ENCODE measurements at places on chromosomes 12 and 14.
A peak's percentile ranks its signal among the peaks of the same experiment; 100 is the strongest.

DNA sequence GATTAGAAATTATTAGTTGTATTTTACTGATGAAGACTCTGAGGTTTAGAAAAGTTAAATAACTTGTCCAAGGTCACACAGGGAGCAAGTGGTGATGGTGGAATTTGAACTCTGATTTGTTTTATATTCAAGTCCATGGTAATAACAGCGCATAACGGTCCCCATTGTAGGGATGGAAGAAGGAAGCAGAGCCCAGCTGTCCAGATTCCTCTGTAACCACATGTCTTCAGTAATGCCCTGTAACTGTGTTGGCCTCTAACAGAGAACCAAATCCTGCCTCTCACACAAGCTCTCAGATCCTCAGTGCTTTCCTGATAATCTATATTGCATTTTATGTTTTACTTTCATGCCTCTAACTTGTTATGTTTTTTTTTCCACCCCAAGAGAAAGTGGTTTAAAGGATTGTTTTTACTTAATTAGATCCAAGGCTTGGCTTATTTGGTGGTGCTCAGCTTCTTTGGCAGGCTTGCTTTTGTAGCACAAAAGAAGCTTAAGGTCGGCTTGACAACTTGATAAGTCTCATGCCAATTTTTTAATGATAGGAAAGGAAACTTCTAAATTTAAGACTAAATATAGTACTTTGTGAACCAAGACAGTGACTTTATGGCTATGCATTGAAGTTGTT is 105.1 kb upstream of the SEL1L start:
- no peak for DNase-seq

DNA sequence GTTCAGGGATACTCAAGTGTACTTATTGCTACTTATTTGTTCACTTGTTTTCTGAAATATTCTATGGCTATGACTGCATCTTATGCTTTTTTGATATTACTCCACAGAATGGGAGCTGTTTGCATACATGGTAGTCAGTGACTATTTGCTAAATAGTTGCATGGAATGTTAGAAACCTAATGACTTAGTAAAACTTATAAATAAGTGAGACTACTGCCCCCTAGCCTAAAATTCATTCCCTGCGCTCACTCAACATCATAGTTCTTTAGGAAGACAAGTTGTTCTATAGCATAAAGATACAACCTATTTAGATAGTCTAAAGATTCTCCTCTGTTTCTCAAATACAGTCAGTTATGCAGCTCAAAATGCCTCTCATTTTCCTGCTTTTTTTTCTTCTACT is 305.5 kb downstream of the CEP128 start:
- DNase-seq, result no peak

DNA sequence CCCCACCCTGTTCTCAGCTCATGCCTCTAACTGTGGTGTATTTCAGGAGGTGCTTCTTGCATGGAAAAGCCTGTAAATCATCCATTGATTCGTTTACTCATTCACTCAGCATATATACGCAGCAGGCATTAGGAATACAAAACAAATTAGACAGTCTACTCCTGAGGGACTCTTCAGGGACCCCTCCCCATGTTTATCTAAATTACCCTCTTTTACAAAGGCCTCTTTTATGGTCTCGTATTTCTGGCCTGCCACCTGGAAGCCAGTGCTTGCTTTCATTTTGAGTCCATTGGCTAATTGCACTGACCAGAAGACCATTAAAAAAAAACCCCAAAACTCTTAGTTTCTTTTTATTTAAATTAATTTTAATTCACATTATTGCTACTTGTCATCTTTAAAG is 134.4 kb downstream of the DACT1 start:
- no peak for DNase-seq

GRCh38 chr14:80047761-80048160 is 163.5 kb downstream of the DIO2 start:
- DNase-seq, result peak; percentile 79

- DNase-seq, result no peak
These were observed 7.0 kb downstream of the KLHL28 start for GRCh38 chr14:44954750-44955149.

DNA sequence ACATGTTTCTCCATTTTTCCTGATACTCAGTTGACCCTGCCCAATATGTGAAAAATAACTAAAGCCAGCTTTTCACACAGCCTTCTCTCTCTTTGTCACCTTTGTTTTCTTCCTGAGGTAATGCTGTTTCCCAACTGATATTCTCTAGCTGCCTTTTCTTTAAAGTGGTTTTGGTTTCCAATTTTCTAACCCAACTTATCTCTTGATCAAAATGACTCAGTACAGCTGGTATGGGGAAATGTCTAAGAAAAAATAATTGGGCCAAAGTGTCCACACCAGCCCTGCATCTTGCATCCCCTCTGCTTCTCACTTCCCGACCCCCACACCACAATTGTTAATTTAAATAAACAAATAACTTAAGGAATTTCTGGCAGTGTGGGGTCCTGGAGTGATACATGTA is 193.8 kb downstream of the SYT1 start:
- DNase-seq, result no peak

DNA sequence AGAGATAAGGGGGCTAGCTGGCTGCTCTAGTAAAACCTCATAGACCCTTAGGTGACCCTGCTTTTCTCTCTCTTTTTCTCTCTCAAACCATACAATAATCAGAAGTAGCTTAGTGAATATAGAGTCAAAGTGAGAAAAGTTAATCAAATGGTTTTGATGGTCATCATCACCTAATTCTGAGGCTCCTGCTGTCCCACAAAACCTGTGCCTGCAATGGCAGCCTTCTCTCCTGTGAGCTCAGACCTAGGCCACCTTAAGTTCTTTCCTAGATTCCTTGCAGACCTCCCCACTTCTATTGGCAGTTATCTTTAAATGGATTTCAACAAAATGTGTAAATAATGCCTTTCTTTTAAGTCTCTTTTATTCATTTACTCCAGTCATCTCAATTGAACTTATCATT is 1.5 kb upstream of the RPAP3 start:
- no peak for DNase-seq

DNA sequence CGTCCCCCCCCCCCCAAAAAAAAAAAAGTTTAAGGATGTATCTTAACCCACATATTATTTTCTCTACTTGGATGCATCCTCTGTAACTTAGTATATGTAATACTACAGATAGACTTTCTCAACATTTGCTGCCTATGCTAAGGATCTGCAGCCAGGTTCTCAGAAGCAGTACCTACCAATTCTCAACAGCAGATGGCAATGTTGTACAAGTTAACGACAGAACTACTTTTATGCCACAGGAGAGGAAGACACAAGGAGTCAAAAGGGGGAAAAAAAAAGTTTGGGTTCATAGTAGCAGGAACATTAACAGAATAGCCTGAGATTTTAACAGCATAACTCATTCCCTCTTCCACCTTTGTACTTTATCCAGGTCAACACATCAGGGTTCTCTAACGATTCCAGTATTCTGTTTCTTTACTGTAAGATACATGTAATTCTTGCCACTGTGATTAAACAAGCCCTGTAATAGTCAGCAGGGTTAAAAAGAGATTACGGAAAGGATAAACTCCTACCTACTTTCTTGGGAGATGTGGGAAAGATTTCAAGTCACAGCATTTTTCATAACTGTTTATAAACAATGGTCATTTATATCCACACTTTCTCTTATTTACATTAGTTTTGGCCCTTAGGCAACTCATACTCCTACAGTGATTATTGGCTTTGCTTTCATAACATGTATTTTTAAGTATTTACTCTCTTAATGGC is 5.7 kb upstream of the NEK9 start:
- DNase-seq, result peak; percentile 64

DNA sequence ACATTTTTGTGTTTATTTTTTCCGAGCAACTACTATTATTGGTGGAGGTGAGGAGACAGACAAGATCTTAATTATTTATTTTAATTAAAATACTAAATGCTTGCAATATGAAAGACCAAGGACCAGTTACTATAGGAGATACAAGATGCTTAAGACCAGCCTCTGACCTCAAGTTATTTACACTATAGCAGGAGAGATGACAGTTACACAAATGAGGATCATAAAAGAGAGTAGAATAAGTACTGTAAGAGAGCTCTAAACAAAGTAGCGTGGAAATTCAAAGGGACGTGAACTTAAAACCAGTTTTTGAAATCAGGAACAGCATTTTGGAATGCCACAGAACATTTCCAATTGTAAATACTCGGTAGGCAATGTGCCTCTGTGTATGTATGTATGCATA is 128.0 kb upstream of the ATF1 start:
- no peak for DNase-seq

DNA sequence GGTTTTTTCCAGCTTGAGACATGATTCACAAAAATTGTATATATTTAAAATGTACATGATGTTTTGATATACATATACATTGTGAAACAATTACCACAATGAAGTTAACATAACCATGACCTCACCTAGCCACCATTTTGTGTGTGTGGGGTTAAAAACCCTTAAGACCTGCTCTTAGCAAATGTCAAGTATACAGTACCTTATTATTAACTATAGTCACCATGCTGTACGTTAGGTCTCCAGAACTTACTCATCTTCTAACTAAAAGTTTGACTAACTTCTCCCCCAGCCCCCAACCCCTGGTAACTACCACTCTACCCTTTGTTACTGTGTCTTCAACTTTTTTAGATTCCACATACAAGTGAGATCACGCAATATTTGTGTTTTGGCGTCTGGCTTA is 52.6 kb downstream of the EIF2S3B start:
- no peak for DNase-seq

DNA sequence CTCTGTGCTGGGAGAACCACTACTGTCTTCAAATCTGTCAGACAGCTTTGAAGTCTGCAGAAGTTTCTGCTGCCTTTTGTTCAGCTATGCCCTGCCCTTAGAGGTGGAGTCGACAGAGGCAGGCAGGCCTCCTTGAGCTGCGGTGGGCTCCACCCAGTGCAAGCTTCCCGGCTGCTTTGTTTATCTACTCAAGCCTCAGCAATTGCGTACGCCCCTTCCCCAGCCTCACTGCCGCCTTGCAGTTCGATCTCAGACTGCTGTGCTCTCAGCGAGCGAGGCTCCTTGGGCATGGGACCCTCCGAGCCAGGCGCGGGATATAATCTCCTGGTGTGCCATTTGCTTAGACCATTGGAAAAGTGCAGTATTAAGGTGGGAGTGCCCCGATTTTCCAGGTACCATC is 25.1 kb upstream of the KLRB1 start:
- no peak for DNase-seq

GRCh38 chr12:108180255-108181094 is 51.4 kb downstream of the WSCD2 start:
- no peak for DNase-seq

GRCh38 chr14:72824051-72824450 is 69.8 kb downstream of the DPF3 start:
- DNase-seq, result no peak

DNA sequence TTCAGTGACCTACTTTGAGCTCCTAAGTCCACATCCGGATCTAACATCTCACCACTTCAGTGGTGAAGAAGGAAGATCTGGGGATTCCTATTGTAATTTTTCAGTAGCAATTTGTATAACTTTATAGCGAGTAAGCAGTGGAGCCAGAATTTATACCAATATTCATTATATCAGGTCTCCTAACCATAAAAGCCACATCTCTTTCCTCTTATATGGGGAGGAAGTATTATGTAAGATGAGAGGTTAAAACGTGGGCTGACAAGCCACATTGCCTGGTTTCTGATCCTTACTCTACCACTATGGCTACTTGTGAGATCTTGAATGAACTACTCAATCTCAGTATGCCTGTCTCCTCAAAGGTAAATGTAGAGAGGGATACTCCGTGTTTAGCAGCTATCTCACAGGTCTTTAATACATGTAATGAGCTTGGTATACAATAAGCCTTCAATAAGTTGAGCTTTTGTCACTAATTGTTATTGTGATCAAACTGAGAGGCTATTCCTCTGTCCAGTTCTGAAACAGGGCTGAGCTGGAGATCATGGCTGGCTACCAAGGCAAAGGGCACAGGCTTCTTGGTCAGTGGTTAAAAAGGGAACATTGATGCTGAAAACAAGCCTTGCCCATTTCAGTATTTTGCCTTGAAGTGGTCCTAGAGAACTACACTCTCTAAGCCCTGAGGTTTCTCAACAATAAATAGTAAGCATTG is 3.3 kb upstream of the TMEM117 start:
- DNase-seq, result no peak

DNA sequence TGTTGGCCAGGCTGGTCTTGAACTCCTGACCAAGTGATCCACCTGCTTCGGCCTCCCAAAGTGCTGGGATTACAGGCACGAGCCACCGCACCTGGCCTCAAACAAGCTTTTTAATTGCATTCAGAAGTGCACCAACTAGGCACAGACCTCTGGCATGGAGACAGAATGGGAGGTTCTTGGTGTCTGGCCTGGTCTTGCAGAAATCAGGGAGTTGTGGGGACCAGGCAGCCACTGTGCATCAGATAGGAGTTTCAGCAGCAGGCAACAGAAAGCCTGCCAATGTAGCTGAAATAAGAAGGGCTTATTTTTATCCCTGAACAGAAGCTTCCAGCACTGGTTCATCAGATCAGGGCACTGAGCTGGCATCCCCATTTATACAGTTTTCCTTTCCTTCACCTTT is 22.2 kb upstream of the TCL1B start:
- no peak for DNase-seq

DNA sequence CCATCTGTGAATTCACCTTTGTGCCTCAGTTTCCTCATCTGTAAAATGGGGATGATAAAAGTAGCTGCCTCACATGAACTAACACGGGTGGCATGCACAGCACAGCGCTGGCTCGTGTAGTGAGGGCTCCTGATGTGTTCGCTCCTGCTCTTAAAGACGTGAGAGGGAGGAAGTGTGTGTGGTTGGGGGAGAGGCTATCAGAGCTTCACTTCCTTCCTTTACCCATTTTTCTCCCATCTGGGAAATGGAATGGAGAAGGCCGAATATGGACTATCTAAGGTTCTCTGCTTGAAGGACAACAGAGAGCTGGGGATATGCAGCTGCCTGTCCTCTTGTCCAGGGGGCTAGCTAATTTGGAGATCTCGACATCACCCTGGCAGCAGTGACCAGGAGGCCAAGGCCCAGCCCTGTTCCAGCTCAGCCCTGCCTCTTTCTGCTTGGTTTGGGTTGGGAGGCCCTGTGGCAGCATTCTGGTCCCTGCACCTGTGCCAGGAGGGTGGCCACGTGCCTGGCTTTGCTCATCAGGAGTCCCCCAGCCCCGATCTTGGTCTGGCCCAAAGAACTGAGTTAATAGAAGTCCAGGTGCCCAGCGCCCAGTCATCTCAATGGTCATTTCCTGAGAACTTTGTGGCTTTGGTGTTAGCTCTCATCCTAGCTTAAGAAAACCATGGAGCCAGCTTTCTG is 44.5 kb upstream of the ESRRB start:
- no peak for DNase-seq

GRCh38 chr12:66361703-66362102 is 59.4 kb downstream of the HELB start:
- no peak for DNase-seq

GRCh38 chr12:49537752-49538509 is 899 bp upstream of the KCNH3 start:
- DNase-seq, result peak; percentile 48

GRCh38 chr12:24544368-24544767 is 404.5 kb downstream of the BCAT1 start:
- no peak for DNase-seq

Measured in NCI-H2171 (cell line).